ENCODE measurements at places on chromosomes 5 and 9. TPM values are rescaled to one million over a fixed set of nuclear protein-coding genes. Genes with fewer than 3 reads are reported as not detected.

PCDHGB4 gene
- total RNA-seq, result 0.24 TPM

C9 gene
- not detected for total RNA-seq

DNA sequence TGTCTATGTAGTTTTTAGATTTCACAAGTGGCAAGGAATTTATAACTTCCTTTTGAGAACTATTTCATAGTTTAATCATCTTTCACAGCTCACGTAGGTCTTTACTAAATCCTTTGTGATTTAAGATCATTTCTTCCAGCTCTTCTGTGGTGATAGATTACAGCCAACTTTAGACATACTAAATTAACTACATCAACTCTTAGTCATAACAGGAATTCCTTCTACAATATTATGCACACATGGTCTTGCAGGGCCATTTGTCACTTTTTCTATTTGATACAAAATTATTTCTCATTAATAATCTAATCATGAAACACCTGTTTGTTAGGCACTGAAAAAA lies 208.4 kb downstream of the PDE4D start:
- DNase-seq, result no peak

DNA sequence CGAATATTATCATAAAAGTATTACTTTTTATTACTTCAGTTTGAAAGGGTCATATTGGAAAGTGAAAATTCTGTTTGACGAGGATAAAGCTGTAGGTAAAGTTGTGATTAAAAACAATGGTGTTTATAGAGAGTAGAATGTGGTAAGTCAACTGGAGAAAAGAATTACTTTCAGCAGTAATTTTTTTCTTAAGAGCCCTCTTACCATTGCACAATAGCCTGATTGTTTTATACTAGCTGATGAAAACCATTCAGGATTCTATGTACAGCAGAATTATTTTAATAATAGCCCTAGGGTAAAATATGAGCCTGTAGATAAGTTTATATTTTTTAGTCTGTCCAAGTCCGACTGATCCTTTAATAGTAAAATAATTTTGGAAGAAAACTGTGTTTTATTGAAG lies 16.6 kb downstream of the CDC42SE2 start:
- no peak for DNase-seq

DNA sequence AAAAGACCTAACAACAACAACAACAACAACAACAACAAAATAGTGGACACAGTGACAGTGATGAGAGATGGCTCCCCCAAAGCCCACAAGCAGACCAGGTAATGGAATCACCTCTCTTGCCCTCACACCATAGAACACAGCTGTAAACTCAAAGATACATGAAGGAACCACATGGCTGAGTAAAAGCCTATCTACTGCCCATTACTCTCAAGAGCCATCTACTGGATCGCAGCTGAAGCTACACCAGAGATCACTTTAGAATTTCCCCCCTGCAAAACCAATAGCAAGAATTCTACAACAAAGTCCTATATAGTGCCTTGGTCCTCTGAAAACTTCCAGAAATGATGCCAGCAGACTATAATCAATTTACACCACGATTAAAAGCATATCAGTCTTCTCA lies 1537.6 kb upstream of the CDH9 start:
- DNase-seq, result no peak

DNA sequence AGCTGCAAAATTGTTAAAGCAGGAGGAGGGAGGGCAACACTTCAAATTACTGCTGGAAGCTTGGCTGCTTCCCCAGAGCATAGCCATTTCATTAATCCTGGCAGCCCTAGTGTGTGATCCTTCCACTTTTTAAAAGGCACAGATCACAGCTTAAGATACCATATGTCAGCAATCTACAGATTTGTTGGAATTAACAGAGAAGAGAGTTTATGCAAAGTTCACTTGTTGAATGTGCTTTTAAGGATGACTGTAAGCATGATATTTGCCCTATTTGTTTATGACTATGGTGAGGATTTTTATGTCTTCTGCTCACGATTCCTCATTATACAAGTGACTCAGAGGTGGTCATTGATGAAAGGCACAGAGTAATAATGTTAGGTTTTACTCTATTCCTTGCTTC lies 156.0 kb upstream of the CDKN2B start:
- DNase-seq, result no peak

- DNase-seq, result no peak
Measured at GRCh38 chr9:19464061-19464763, 55.4 kb downstream of the ACER2 start.

- DNase-seq, result no peak
Measured at GRCh38 chr9:126401107-126401506, 74.5 kb downstream of the MVB12B start.

- no peak for DNase-seq
Measured at GRCh38 chr5:103522586-103522985, 40.0 kb downstream of the NUDT12 start.
